ENCODE measurements at places on chromosomes 13 and 19. TPM values are rescaled to one million over a fixed set of nuclear protein-coding genes. Genes with fewer than 3 reads are reported as not detected.
A peak's percentile ranks its signal among the peaks of the same experiment; 100 is the strongest.

Gene CGB5
- 2.6 TPM for total RNA-seq

Gene ZNF235
- total RNA-seq, result 8.1 TPM

Gene TLE2
- 9.3 TPM for total RNA-seq

Gene ZIK1
- total RNA-seq, result not detected

Gene SLC25A30
- total RNA-seq, result 16.6 TPM

DNA sequence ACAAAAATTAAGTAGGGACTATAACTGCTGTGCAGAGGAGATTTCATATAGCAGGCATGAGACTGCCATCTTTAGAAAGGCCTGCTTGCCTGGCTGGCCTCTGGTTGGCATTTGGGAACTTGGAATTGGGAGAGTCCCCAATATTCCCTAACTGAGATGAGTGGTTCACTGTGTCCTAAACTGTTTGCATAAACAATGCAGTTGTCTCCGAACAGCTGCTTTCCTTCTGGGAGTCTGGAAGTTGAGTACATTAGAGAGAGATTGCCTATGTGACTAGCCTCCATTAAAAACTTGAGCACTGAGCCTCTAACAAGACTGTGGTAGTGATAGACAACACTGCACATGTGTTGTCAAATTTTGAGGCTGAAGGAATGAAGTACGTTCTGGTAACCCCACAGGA, 47.4 kb downstream of the STOML3 start:
- no peaks in the 10 kb centered on the region for H3K27me3 ChIP-seq
- no peak overlapping the region for H3K27ac ChIP-seq
- H3K4me3 ChIP-seq, result no peak overlapping the region
- H3K4me1 ChIP-seq, result peaks cover 8% of the 10 kb centered on the region
- no peaks in the 10 kb centered on the region for H3K36me3 ChIP-seq

Gene PDX1
- total RNA-seq, result 1.2 TPM

DNA sequence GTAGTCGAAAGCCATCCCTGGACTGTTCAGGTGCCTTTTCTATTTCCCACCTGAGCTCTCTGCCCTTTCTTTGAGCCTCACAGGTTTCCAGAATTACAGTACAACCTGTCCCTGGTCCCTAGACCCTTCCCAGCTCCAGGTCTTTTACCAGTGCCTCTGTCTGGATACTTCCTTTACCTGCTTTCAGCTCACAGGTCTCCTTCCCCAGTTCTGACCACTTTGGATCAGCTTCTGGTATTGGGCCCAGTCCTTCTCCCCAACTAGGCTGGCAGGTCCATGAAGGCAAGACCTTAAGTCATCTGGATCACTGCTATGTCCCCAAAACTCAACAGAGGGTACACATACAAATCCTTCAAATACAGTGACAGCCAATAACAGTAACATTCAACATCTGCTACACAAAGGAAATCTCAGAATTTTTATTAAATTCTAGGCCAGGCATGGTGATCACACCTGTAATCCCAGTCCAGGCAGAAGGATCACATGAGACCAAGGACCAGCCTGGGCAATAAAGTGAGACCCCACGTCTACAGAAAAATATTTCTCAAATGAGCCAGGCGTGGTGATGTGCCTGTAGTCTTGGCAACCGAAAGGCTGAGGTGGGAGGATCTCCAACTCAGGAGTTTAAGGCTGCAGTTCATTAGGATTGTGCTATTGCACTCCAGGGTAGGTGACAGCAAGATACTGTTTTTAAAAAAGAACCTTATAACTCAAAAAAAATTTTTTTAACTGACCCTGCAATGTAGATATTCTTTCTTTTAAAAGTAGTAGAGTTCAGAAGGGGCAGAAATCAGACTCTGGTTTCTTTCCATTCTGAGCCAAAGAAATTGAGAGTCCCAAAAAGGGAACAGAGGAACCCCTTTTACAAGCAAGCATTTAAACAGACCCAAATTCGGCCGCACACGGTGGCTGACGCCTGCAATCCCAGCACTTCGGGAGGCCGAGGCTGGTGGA, 1.3 kb downstream of the RPS16 start:
- H3K4me3 ChIP-seq, result peak overlapping the region; percentile 96
- H3K36me3 ChIP-seq, result peaks cover 85% of the 10 kb centered on the region
- H3K27me3 ChIP-seq, result peaks cover 9% of the 10 kb centered on the region
- peaks cover 33% of the 10 kb centered on the region for H3K4me1 ChIP-seq
- H3K27ac ChIP-seq, result peak overlapping the region; percentile 97

DNA sequence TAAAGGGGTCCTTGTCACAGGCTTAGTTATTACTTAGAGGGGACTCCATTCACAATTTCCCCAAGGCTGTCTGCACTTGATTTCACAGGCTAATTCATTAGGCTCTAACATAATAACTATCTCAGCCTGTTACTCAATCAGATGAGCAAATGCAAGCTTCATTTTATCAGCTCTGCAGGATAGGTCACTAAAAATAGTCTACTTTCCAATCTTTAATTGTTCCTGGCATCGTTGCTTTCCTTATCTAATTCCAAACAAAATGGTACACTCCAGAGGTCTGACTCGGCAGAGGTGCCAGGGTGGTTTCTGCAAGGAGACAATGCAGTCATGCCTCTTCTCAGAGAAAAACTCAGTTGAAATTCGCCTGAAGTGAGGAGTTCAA, 69.7 kb upstream of the SLC15A1 start:
- no peak overlapping the region for H3K4me3 ChIP-seq
- H3K27ac ChIP-seq, result no peak overlapping the region
- peaks cover 9% of the 10 kb centered on the region for H3K4me1 ChIP-seq

Gene RDH8
- not detected for total RNA-seq

GRCh38 chr19:2286402-2287140, 4.6 kb upstream of the PEAK3 start:
- H3K27me3 ChIP-seq, result peaks cover 27% of the 10 kb centered on the region
- H3K27ac ChIP-seq, result no peak overlapping the region
- no peak overlapping the region for H3K4me3 ChIP-seq
- DNase-seq, result no peak
- peaks cover 10% of the 10 kb centered on the region for H3K36me3 ChIP-seq
- no peaks in the 10 kb centered on the region for H3K4me1 ChIP-seq

DNA sequence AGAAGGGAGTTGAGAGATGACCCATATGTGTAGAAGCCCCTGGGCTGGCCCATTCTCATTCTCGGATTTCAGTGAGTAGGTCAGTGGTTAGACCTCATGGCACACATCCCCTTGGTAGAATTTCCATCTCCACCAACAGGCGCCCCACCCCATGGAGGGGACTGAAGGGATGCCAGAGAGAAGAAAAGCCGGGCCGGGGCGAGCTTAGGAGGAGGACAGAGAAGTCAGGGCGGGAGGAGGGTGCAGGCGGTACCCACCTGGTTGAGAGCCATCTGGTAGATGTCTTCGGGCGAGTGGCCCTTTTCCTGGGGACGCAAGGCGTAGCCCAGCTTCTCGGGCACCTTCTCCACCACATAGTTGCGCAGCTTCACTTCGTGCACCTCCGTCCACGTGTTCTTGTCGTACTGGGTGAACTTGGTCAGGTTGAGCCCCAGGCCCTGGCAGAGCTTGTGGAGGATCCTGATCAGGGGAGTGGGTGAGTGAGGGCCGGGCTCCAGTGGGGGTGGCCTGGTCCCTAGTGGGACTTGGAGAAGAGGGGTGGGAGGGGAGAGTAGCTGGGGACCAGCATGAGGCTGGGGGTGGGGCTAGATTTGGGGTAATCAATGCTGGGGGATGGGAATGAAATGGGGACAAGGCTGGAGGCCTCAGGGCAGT, 2.5 kb downstream of the IL4I1 start:
- peaks cover 17% of the 10 kb centered on the region for H3K27me3 ChIP-seq
- H3K4me1 ChIP-seq, result peaks cover 22% of the 10 kb centered on the region
- DNase-seq, result no peak
- no peak overlapping the region for H3K4me3 ChIP-seq
- H3K27ac ChIP-seq, result no peak overlapping the region
- peaks cover 20% of the 10 kb centered on the region for H3K36me3 ChIP-seq

GRCh38 chr13:102907886-102908515, 62.2 kb downstream of the ERCC5 start:
- no peak overlapping the region for H3K27ac ChIP-seq
- H3K4me3 ChIP-seq, result no peak overlapping the region
- peaks cover 9% of the 10 kb centered on the region for H3K4me1 ChIP-seq
- no peaks in the 10 kb centered on the region for H3K36me3 ChIP-seq

DNA sequence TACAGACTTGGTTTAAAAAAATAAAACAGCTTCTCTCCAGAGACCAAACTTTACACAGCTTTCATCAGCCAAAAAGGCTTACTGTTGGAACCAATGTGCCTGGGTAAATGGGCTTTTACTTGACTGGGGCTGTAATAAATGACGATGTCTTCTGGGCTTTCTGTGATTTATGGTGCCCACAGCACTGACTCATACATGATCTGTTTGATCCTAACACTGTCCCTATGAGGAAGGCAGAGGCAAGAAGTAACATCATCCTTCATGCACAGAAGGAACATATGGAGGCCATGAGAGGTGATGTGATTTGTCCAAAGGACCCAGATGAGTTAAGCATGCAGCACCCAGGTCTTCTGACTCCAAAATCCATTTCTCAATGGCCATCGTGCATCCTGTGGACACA, 77.4 kb downstream of the DOCK9 start:
- no peak overlapping the region for H3K4me3 ChIP-seq
- no peaks in the 10 kb centered on the region for H3K27me3 ChIP-seq
- H3K36me3 ChIP-seq, result no peaks in the 10 kb centered on the region
- no peaks in the 10 kb centered on the region for H3K4me1 ChIP-seq
- no peak for DNase-seq

DNA sequence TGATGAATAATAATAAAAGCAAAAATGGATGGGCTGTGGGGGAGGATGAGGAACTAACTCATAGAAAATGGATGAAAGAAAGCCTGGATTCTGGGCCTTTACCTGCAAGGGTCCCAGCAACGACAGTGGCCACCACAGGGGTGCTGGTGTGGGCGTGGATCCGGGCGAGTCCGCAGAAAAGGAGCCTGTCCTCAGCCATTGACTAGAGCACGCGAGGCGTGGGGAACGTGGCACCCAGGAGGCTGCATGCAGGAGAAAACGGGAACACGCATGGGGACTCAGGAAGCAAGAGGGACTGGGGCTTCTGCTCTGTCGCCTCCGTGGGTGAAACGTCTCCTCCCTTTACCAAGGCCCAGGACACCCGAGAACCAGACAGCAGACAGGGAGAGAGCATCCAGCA, 25.8 kb upstream of the DPRX start:
- peaks cover 8% of the 10 kb centered on the region for H3K36me3 ChIP-seq
- H3K4me1 ChIP-seq, result no peaks in the 10 kb centered on the region
- H3K4me3 ChIP-seq, result no peak overlapping the region
- H3K27me3 ChIP-seq, result no peaks in the 10 kb centered on the region
- H3K27ac ChIP-seq, result no peak overlapping the region
- no peak for DNase-seq

Gene NUP62
- 124 TPM for total RNA-seq

GRCh38 chr19:44341794-44342193, 14.7 kb downstream of the ZNF112 start:
- H3K36me3 ChIP-seq, result peaks cover 8% of the 10 kb centered on the region
- H3K27ac ChIP-seq, result no peak overlapping the region
- no peak for DNase-seq

- H3K4me3 ChIP-seq, result no peak overlapping the region
- DNase-seq, result no peak
- no peak overlapping the region for H3K27ac ChIP-seq
- H3K36me3 ChIP-seq, result no peaks in the 10 kb centered on the region
These were observed 167.1 kb downstream of the PCDH9 start for GRCh38 chr13:67063036-67063435.

- no peak overlapping the region for H3K4me3 ChIP-seq
- H3K4me1 ChIP-seq, result no peaks in the 10 kb centered on the region
- no peak overlapping the region for H3K27ac ChIP-seq
- DNase-seq, result no peak
- no peaks in the 10 kb centered on the region for H3K36me3 ChIP-seq
These were observed 141.9 kb downstream of the SUCLA2 start for GRCh38 chr13:47859165-47859564.

- no peaks in the 10 kb centered on the region for H3K4me1 ChIP-seq
- peak overlapping the region; percentile 96 for H3K4me3 ChIP-seq
- no peak for DNase-seq
- H3K36me3 ChIP-seq, result peaks cover 35% of the 10 kb centered on the region
These were observed 444 bp downstream of the PROSER1 start for GRCh38 chr13:39037410-39037879.

- DNase-seq, result no peak
- H3K27me3 ChIP-seq, result no peaks in the 10 kb centered on the region
- H3K4me3 ChIP-seq, result no peak overlapping the region
- no peaks in the 10 kb centered on the region for H3K36me3 ChIP-seq
These were observed 79.4 kb upstream of the ZNF507 start for GRCh38 chr19:32265995-32266394.

Gene KCNN4
- 147 TPM for total RNA-seq

Gene IZUMO4
- total RNA-seq, result 2.8 TPM

Gene PRODH2
- total RNA-seq, result not detected

All from Calu3 (cell line).